ENCODE measurements at places on chromosomes 3 and 15.

GRCh38 chr3:138433892-138434275, 532 bp upstream of the ESYT3 start:
- no peak for DNase-seq

GRCh38 chr15:33152502-33153109, 41.9 kb downstream of the FMN1 start:
- DNase-seq, result peak; percentile 58

DNA sequence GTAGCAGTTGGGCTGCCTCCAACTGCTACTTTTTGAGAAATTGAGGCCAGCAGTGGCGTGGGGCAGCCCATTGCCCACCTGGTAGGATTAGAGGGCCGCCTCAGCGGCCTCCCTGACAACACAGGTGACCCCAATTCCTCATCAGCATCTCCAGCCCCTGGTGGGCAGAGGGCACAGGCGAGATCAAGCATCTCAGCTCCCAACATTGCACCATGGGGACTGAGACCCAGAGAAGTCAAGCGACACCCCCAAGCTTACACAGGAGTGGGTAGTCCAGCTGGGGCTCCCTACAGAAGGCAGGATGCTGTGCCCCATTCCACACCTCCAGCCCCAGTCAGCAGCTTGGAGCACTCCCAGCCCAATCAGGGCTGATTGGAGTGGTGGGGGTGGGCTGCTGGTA, 228 bp upstream of the H1-8 start:
- DNase-seq, result no peak

DNA sequence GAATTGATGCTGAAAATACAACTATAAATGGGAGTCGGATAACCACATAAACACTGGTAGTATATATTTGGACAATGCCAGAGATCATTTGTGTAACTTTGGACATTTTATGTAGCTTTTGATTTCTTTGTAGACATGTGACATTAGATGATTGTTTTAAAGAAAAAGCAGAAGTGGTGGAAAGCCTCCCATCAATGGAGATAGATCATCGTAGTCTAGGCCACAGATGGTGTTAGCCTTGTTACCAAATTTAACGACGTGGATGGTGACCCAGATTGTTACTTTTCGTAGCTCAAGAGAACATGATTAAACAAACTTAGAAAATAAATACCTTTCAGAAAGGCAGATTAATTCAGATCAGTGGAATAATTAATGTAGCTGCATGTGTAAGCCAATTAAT, 8.8 kb downstream of the CACNA1D start:
- no peak for DNase-seq

- DNase-seq, result no peak
Measured at GRCh38 chr3:132443421-132443820, 26.1 kb downstream of the DNAJC13 start.

- no peak for DNase-seq
Measured at GRCh38 chr3:148720873-148721272, 23.2 kb downstream of the AGTR1 start.

GRCh38 chr3:4261406-4261805, 41.8 kb upstream of the SETMAR start:
- no peak for DNase-seq

GRCh38 chr3:139601191-139601961, 61.8 kb upstream of the RBP1 start:
- DNase-seq, result no peak

GRCh38 chr3:130925628-130926027, 31.7 kb downstream of the ATP2C1 start:
- DNase-seq, result no peak

- no peak for DNase-seq
Measured at GRCh38 chr3:164186095-164186494, 892.2 kb downstream of the SI start.

- DNase-seq, result no peak
Measured at GRCh38 chr3:62374341-62375218, 1.2 kb upstream of the FEZF2 start.

DNA sequence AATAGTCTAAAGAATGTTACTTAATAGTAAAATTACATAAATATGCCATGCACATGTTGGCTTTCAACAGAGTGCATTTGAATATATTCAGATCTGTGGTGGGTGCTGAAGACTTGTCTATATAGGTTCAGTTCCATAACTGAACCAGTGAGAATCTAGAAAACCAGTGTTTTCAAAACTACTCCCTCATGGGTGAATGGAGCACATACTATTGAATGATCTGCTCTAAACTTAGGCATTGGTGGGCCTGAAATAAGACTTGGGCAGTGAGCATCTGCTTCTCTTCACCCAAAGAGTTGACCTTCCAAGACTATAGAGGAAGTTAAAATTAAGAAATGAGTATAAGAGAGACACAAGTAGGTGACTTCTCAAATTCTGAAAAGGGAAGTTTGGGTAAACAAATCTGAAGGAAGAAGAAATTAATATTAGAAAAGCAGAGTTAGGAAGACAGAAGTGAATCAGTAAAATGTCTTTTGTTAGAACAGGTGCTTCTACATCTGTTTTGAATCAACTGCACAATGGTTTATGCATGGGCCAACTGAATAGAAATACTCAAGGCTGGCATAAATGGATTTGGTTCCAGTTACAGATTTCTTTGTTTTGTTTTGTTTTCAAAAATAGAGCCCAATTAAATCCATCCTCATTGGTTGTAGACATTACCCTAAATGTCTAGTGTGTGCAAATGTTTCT, 19.3 kb downstream of the ALCAM start:
- DNase-seq, result no peak

- DNase-seq, result no peak
Measured at GRCh38 chr3:514192-514591, 317.6 kb downstream of the CHL1 start.

GRCh38 chr15:54540721-54541120, 562.5 kb downstream of the UNC13C start:
- no peak for DNase-seq

DNA sequence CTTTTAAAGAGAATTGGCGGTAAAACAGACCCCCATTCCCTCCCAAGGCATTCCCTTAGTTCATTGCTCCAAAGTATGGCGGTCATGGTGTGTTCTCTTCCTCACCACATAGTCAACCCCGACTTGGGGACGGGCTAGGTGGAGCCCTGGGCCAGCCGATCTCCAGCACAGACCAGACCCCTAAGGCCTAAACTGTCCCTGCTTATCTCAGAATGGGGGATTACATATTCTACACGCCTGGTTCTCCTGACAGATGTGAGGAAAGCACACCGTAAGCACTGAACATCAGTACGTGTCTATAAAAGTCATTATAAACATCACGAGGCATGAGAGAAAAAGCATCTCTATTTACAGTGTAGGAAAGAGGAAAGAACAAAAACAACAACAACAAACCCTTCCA, 244.5 kb upstream of the STT3B start:
- no peak for DNase-seq

DNA sequence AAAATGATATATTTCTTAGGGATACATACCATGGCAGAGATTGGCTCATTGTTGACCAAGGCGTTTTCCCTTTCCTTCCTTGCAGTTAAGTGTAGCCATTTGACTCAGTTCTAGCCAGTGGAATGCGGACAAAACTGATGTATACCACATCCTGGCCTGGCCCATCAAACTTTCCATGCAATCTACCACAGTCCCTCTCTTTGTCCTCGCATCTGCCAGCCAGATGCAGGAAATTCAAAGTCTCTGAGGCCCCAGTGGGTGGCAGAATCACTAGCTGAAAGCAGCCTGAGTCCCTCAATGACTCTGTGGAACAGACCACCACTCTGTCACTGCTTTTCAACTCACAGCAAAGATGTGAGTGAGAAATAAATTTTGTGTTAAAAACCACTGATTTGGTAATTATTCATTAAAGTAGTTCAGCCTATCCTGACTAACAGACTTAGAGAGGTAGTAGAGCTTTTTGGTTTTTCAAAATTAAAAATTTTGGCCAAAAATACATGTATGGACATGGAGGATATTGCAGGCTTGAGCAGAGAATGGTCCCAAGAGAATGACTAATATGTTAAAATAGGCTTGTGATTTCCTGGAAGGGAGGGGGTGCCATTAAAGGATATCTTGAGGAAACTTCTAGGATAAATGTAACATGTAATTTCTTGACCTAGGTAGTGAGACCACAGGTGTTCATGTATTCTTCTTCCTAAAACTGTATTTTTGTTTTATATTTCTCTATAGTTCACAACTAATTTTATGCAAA, 10.9 kb downstream of the LRRFIP2 start:
- DNase-seq, result no peak

GRCh38 chr3:107740992-107741896, 218.5 kb downstream of the BBX start:
- peak; percentile 52 for DNase-seq

DNA sequence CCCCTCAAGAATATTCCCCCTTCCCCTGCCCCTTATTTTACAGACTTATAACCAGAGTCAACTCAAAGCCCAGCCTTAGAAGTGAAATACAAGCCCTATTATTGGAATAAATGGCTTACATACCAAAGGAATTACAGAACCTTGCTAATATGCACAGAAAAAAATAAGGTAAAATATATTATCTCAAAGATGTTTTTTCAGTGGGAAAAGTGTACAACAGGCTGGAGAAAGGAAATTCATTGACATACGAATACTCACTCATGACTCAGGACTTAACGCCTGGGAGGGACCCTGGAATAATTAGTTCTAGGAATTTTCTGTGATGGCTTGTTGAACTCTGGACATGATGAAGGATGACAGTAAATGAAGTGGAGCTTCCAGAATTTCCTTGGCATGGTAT, 27.0 kb downstream of the ARL14 start:
- DNase-seq, result no peak

DNA sequence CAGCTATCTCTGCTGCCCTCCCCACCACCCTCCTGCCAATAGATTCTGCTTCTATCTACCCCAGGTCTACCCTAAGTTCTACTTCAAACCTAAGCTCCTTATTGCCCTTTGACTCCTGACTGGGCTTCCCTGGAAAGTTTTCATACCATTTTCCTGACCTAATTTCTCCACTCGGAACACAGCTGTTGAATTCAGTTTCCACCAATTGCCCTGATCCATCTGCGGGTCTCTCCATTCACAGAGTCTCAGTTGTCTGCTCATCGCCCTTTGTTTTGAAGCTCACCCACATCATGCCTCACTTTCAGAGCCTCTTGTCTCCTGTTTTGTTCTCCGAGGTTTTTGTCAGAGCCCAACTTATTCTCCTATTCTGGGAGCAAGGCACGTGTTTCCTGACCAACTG, 56.8 kb upstream of the ABI3BP start:
- no peak for DNase-seq

- DNase-seq, result no peak
Measured at GRCh38 chr3:192563417-192563816, 163.9 kb downstream of the FGF12 start.

DNA sequence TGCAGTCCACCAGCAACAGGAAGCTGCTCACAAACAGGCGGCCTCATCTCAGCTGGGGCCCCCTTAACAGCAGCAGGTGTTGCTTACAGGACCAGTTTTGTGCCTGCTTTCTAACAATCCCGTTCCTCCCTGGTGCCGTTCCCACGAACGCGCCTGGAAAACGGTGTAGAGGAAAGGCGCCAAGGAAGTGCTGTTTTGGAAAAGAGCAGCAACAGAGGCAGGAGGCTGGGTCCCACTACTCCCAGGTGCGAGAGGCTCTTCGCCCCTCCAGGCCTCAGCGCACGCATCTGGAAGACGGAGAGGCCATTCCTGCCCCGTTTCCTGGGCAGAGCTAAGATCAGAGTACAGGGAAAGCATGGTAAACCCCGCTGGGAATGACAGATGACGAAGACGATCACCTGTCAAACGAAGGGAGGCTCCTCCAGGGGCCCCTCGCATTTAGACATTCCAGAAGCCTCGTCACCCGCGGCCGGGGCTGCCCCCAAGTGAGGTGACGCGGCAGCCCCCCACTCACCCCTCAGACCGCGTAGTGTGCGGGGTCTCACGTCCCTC, 603 bp downstream of the SCAPER start:
- peak; percentile 29 for DNase-seq

- DNase-seq, result no peak
Measured at GRCh38 chr15:100651253-100651652, 48.9 kb downstream of the ASB7 start.

GRCh38 chr3:33062866-33063265, 34.1 kb downstream of the GLB1 start:
- DNase-seq, result no peak

DNA sequence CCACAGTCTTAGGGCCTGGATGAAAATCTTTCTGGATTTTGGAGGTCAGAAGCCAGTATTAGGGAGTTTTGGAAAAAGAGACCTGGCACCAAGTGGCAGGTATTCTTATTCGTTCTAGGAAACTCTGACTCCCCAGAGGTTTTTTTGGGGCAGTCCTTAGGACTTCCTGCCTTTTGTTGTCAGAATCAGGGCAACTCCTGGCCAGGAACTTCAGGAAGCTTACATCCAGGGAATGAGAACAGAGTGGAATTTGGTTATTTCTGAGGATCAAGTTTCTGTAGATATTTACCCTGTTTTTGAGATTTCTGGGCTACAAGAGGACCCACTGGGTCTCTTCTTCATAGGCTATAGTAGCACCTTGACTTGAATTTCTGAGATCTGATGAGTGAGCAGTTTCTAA, 15.5 kb downstream of the SCN10A start:
- DNase-seq, result no peak

GRCh38 chr3:111738238-111738637, 120.8 kb upstream of the PHLDB2 start:
- DNase-seq, result no peak

DNA sequence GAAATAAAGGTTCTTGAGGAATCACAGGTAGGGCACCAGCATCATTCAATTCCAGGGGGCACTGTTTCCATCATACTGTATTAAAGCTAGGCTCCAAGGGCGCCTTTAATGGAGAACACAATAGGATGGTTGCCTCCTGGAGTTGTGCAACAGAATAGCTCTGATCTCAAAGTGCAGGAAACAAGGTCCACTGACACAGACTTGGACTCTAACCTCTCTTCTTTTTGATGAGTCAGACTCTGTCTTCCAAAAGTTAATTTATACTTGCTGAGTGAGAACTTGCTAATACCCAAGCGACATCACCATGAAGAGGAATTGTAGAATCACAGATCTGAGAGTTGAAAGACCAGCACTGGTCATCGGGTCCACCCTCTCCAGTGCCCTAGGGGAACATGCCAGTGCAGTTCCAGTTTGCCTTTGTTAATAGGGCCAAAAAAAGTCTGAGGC, 94.4 kb upstream of the PHLDB2 start:
- no peak for DNase-seq

GRCh38 chr3:184320104-184320445, 5.7 kb downstream of the EIF4G1 start:
- DNase-seq, result peak; percentile 96

DNA sequence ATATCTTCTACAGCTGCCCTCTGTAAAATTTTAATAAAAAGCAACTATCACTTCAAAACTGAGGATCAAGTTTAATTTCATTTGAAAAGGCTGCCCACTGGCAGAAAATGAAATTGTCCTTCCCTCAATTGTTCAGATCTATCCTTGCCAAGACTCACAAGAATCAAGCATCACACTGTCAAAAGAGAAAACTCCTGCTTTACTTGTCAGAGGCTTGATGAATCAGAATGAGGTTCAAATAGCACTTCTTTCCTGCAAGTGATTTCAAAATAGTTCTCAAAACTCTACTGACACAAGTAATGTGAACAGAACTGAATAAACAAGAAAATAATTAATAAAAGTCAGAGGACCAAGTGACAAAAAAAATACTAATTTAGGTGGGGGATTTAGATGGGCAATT, 70.6 kb downstream of the GOLIM4 start:
- DNase-seq, result no peak

GRCh38 chr3:87503900-87504498, 227.6 kb upstream of the POU1F1 start:
- DNase-seq, result peak; percentile 16

- DNase-seq, result no peak
Measured at GRCh38 chr3:123765475-123766128, 118.5 kb downstream of the MYLK start.

- peak; percentile 45 for DNase-seq
Measured at GRCh38 chr3:100073714-100074307, 40.5 kb downstream of the FILIP1L start.

- DNase-seq, result no peak
Measured at GRCh38 chr3:30548600-30548999, 57.8 kb upstream of the TGFBR2 start.
